ENCODE measurements at places on chromosomes 7 and 10.

GRCh38 chr7:35593899-35594298 is 101.0 kb downstream of the HERPUD2 start:
- peak; percentile 36 for DNase-seq

DNA sequence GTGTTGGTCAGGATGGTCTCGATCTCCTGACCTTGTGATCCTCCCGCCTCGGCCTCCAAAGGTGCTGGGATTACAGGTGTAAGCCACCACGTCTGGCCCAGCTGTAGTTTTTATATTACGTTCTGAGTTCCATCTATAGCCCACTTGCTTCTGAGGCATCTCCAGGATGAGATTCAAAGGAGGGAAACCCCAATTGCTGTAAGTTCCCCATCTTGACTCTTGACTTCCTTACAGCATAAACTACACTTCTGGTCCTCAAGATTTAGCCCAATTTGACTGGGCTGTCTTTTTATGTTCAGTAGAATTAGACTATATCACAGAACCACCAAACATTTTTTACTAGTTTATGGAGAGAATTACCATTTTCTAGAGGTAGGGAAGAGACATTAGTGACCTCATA is 44.3 kb downstream of the CCM2 start:
- no peak for DNase-seq

GRCh38 chr7:45709168-45710042 is 135.2 kb downstream of the ADCY1 start:
- no peak for DNase-seq

DNA sequence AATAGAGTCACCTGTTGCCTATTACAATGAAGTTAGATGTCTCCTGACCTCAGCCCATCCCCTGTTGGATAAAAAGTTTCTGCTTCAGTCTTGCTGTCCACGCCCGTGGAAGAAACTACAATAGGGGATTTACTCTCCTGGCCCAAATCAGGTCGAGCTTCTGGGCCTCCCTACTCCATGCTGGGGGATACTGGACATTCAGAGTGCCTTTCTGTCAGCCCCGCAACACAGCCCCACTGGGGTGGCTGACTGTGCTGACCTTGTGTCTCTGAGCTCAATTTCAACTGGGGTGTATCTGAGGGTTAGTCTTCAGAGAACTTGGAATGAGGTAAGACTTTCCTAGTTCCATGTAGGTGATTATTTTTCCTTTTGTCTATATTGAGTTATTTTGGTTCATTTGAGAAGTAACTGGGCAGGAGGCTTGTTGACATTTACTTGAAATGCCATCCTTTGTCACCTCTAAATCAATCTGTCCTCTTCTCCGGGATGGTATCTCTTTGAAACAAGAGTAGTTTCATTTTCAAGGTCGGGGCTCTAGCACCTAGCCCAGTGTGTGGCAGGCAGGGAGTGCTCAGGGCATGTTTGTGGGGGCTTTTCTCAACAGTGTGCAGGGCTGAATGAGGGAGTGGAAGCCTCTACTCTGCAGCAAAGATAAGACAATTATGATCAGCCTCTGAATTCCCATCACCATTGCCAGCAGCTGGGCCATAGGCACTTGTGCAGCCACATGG is 17.7 kb upstream of the CXCL12 start:
- no peak for DNase-seq

DNA sequence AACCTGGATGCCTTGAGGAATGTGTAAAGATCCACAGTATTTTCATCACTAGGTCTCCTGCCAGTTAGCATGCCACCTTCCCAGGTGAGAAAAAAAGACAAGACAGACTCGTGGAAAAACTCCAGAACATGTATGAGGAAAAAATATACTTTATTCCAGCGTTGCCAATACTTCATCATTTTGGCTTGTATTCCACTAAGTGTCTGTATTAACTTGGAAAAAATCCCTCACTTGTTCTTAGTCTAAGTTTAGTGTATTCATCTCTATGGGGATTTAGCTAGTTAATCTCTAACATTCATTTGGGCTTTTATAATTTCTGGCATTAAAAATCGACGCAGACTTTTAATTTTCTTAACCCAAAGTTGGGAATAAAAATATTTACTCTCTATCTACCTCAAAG is 759.4 kb downstream of the SORCS1 start:
- DNase-seq = no peak

DNA sequence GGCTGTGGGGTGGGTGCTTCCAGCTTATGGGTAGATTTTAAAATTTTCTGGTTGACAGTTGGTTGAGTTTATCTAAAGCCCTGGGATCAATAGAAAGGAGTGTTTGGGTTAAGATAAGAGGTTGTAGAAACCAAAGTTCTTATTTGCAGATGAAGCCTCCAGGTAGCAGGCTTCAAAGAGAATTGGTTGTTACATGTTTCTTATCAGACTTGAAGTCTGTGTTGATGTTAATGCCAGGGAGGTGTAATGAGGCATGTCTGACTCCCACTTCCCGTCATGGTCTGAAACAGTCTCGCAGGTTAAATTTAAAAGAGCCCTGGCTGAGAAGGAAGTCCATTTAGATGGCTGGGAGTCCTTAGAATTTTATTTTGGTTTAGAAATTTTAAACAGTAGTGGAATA is 165.2 kb upstream of the TMEM72 start:
- DNase-seq = no peak

DNA sequence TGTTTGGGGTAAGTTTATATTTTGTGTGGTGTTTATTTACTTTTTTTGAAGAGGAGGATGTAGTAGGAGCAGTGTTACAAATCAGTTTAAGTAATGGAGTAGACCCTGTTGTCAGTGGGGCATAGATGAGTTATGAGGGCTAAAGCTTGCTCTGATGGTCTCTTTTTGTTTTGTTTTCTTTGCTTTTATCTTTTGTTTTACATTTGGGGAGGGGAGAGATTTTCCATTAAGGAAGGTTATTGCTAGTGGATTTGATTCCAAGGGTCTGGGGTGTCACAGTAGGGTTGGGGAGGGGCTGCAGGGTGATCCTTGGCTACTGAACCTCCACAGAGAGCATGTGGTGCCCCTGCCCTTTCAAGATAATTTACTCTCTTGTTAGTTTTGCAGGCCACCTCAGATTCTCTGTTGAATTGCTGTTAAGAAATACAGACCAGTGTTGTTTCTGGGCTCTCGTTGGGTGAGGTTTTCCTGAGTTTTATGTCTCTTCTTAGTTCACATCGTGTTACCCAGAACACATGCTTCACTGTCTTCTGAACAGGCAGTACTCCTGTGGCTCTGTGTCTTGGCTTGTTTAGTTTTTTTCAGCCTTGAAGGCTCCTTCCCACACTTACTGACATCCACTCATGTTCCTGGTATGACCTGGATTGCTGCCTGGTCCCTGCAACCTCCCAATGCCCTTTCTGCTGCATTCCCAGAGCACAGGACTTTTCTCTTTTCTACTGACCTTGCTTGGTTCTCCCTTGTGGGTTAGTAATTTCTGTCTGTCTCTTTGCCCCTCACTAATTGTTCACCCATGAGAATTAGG is 4.2 kb downstream of the KIFBP start:
- DNase-seq = no peak

- no peak for DNase-seq
Observed at GRCh38 chr10:11036424-11037011, 18.8 kb downstream of the CELF2 start.

GRCh38 chr7:71937840-71938371 is 474.2 kb downstream of the CALN1 start:
- no peak for DNase-seq

DNA sequence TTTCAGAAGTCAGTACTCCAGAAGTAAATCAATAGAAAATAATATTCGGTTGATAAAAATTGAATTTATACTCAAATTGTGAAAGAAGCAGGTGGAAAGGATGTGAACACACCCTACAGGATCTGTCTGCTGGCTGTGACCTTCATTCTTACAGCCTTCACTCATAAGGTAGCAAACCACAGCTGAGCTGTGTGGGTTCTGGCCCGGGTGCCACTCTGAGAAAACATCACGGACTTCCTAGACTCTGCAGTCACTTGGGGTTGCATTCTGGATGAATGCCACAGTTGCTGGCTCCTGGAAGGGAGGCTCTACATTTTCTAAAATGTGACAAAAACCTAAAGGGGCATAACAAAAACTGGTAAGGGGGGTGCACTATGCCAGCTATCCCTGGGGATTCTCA is 36.0 kb upstream of the ABLIM1 start:
- no peak for DNase-seq

DNA sequence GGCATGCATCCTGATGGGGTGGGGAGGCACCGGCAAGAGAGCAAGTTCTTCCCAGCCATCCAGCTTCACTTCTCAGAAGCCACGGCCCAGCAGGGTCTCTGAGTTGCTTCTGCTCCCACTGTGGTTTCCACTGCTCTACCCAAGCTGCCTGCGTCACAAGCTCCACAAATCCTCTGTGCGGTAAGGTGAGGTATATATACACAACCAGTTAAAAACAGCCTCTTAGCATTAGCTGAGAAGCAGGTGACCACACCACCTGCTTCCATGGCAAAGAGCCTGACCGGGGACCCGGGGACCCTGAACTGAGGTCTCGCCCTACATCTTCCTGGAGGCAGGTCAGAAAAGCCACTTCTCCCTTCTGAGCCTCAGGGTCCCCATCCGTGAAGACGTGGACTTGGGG is 46.9 kb upstream of the NPFFR1 start:
- no peak for DNase-seq

- no peak for DNase-seq
Observed at GRCh38 chr7:3592401-3593134, 291.5 kb downstream of the SDK1 start.

DNA sequence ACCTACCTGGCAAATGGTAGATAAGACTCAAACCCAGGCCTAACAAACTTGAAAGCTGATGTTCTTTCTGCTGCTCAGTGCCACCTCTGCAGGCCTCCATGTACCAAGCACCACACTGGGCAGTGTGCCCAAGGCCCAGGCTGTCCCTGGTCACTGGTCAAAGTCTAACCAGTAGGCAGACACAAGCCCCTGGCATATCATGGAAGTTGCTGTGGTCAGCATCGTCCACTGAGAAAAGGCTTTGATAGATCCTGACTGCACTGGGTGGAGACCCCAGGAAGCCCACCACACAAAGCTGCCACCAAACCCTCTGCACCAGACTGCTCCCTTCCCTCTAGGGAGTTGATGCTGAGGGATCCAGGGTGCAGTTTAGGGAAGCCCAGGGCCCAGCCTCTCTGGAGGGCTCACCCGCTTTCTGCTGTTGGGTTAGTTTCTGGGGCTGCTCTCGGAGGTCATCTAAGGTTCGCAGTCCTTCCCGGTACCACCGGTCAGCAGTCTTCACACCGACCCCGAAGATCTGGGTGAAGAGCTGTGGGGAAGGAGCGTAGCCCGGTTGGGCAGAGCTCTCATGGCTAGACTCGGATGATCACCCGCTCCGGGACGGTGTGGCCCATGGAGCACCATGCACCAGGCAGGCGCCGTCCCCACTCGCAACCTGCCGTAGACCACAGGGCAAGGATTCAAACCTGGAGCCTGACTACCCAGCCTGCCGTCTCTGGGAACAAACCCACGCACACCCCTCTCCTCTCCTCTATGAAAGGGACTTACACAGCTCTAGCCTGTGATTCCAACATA is 6.0 kb downstream of the POLM start:
- no peak for DNase-seq

DNA sequence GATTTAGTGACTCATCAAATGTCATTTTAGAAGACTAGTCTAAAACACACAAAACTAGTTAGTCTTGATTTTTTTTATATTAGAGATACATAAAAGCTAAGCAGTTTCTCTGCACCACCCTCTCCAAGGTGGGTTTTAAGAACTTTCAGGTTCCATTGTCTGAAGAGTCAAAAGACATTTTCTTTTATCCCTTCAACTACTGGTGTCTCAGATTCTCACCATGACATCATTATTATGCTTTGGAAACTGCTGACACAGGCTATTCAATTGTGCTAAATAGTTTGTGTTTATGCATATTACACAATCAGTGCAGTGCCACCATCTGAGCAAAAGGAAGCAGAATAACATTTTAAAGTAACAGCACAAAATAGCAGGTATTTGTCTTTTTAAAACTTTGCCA is 52.2 kb downstream of the IGF2BP3 start:
- no peak for DNase-seq

DNA sequence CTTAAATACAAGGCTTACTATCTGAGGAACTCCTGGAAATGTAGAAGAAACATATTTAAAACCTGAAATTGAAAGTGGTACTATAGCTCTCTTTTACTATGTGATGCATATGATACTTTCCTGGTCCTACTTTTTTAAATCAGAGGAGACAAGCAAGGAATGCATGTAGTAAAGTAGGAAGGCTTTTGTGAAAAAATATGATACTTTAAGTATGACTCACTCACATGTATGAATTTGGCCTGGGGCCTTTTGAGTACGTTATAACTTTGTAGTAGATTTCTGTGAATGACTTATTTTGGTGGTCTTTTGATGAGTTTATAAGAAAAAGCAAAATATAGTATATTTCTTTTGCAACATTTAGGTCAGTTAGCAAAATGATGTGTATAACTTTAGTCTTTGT is 53.8 kb downstream of the TAX1BP1 start:
- DNase-seq = no peak

- no peak for DNase-seq
Observed at GRCh38 chr7:101898106-101898505, 80.7 kb downstream of the CUX1 start.

GRCh38 chr10:91610444-91610843 is 22.4 kb downstream of the PPP1R3C start:
- no peak for DNase-seq

GRCh38 chr10:60733517-60733822 is 44.8 kb upstream of the CDK1 start:
- DNase-seq = no peak

DNA sequence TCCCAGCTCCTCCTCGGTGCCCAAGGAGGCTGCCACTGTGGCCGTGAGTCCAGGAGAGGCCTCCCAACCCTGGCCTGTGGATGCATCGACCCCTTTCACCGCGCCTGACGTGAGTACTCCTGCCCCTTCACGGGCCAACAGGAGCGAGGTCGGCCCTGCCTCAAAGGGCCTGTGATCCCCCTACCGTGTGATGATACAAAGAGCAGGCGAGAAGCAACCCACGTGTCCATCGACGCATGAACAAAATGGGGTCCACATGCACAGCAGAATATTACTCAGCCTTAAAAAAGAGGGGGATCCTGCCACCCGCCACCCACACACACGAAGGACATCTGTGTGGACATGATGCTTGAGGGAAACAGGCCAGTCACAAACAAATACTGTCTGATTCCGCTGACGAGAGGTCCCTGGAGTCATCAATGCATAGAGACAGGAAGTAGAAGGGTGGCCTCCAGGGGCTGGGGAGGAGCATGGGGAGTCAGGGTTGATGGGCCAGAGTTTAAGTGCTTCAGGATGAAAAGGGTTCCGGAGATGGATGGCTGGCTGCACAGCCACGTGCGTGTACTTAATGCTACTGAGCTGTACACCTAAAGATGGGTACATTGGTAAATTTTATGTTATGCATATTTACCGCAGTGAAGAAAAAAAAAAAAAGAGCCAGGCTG is 151.9 kb downstream of the PRKAG2 start:
- no peak for DNase-seq

DNA sequence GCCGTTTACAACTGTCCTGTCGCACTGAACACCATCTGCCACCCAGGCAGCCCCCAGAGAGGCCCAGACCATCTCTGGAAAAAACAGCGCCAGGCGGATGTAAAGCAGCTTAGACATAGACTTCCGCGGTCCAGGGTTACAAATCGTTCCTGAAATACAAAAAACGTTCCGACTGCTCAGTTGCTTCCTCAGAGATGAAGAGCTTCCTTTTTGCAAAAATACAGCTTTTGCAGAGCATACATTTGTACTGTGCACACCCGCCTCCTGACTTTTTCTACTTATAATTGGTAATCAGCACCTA is 11.4 kb downstream of the DAGLB start:
- peak; percentile 51 for DNase-seq
